HS-27A (cell line): ENCODE measurements at places on chromosomes 5 and 9.

DNA sequence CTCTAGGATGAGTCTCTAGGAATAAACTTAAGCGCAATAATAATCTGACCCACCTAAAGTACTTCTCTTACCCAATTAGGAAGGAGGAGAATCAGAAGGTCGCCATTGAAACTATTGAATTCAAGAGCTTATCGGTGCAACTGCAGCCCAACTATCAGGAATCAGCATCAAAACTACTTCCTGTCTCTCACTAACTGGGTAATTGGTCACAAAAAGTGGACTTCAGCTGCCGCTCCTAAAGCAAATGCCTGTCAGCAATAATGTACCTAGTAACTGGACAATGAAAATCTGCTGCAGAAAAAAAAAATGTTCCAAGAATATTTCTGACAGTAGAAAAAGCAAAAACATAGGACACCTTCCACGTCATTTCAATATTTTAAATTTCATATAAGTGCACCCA is 3.3 kb downstream of the OR1L8 start:
- DNase-seq: no peak

GRCh38 chr5:172450861-172451695 is 3.2 kb downstream of the SH3PXD2B start:
- no peak for DNase-seq

DNA sequence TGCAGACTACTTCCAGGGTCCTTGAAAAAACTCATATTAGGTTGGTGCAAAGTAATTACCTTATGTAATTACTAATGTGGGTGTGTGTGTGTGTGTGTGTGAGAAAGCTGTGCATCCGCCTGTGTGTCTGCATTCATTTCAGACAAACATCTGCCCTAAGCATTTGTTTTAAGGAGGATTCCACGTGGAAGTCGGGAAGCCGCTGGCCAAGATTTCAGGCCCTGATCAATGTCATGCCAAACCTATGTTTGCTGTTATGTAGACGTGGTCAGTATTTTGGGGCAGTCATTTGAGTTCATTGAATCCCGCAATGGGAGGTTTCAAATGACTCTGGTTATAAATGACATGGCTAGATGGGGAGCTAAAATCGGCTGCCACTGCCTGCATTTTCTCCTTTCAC is 33.6 kb upstream of the BASP1 start:
- DNase-seq: no peak

DNA sequence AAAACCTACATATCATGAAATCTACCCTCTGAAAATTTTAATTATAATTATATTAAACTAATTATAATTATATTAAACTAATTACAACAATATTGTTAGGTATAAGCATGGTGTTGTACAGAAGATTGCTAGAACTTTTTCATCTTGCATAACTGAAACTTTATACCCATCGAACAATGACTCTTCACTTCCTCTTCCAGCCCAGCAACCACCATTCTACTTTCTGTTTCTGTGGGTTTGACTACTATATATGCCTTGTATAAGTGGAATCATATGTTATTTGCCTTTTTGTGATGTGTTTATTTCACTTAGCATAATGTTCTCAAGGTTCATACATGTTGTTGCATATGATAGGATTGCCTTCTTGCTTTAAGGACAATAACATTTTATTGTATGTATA is 274.2 kb upstream of the CCNH start:
- DNase-seq: no peak

DNA sequence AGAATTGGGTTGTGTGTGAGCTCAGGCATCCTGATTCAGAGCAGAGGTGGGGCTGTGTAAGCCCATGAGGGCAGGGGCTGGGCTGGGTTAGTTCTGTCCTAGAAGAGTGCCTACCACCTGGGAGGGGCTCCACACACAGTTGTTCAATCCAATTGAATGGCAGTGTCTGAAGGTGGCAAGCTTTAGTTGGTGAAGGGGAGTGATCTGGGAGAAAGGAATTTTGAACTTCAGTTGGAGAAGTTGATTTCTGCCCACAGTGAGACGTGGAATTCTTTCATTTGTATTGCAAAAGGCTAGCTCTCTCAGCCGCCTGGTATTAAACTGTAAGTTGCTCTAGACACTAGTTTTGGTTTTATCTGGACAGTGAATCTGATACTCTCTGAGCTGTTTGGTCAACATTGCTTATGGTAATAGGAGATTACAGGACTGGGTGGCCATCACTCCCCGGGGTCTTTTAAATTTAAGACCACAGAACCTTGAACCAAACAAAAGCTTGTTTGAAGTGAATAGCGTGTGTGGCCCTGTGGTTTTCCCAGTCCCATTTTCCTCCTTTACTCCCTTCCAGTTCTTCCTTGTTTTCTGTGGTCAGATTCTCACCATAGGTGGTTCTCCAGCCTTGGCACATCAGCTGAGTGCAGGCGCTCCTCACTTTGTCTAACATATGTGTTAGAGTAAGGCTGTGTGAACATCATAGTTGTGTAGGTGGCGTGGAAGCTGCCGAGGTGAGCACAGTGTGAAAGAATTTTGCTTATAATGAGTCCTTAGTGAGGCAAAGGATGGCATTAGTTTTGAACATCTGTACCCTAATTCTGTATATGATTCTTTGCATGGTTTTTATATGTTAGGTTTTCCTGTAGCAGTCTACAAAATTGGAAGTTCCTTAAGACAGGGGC is 78.0 kb downstream of the ARHGAP26 start:
- DNase-seq: no peak

DNA sequence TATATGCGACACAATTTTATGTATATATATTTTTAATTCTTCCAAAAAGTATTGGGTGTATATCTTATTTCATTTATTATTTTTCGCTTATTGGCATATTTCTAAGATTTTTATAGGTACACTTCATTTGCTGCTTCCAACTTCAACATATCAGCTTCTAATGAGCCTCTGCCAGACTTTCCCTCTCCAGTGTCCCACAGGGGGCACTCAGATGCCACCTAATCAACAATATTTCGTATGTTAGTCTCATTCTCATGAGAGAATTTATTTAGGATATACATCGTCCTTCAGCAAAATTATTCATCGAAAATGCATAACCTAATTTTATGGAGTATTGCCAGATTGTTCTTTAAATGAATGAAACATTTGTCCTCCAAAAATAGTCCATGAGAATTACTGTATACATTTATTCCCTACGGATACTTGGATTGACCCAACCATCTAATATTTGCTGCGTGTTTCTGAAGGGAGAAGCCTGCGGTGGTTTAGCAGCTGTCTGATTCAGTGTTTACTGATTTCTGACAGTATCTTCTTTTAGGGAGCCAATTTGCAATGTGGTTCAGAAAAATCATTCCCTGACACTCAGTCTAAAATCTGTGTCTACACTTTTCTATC is 100.6 kb upstream of the SELENOP start:
- peak; percentile 42 for DNase-seq

DNA sequence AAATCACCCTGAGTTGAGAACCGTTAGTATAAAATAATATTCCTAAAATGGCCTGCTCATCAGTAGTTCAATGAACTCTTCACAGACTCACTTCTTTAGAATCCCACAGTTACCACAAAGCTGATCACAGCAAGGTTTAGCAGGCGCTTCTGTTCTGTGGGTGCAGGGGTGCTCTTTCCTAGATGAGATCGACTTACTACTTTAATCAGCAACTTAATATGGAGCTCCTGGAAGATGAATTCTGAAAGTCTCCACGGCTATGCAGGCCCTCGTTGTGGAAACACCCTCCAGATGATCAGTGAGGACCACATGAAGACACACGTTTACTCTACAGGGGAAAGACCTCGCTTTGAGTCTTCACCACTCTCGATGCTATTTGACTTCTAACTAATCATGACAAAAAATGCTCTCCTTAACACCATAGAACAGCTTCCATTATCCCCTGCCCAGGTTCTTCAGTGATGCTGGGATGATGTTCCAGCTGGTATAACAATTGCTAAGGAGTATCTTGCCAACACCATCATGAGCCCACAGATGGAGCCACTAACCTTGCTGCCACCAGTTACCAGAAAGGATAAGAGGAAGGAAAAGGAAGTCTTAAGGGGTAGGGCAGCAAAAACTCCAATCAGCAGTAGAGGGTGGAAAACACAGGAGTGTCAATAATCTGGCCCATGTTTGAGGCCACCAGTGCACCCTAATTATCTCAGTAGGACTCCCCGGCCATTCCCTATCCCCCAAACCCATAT is 17.9 kb upstream of the GPX8 start:
- DNase-seq: no peak

GRCh38 chr9:36888551-36888950 is 145.5 kb downstream of the PAX5 start:
- DNase-seq: no peak

- no peak for DNase-seq
Measured at GRCh38 chr5:81247441-81247972, 14.4 kb downstream of the CKMT2 start.

DNA sequence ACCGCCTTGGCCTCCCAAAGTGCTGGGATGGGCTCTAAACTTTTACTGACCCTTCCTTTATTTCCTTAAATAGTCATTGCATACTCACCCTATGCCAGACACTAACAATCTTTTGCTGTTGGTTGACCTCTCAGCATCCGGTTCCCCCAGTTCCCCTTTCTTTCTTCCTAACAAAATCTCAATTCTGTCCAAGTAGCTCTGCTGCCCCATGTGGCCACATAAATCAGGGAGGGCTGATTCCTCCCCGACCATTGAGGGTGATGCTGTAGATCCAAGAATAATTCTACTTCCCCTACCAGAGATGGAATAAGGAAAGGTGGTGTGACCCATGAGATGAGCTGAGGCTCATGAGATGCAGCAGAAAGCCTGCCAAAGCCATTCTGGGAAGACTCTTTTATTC is 315.3 kb upstream of the MSX2 start:
- no peak for DNase-seq

DNA sequence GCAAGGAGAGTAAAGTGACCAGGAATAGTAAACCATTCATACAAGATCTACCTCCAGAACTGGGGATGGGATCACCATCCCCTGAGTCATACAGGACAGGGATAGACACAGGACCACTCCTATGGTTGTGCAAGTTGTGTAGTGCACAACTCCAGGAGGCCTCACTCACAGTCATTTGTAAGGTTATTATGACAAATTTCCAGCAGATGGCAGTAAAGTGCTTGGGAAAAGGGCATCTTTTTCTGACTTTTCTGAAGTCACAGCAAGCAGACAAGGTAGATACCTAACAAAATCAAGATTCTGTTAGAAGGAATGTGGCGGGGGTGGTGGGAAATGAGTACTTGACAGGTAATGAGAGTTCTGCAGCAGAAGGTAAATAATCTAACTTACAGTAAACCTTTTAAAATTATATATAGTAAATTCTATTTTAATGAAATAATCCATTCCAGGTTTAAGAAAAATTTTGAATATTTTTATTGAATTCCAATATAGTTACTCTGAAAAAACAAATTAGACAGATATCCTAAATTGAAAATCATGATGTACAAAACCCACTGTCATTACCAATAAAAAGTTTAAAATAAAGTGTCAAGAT is 16.7 kb upstream of the KIF27 start:
- DNase-seq: no peak

DNA sequence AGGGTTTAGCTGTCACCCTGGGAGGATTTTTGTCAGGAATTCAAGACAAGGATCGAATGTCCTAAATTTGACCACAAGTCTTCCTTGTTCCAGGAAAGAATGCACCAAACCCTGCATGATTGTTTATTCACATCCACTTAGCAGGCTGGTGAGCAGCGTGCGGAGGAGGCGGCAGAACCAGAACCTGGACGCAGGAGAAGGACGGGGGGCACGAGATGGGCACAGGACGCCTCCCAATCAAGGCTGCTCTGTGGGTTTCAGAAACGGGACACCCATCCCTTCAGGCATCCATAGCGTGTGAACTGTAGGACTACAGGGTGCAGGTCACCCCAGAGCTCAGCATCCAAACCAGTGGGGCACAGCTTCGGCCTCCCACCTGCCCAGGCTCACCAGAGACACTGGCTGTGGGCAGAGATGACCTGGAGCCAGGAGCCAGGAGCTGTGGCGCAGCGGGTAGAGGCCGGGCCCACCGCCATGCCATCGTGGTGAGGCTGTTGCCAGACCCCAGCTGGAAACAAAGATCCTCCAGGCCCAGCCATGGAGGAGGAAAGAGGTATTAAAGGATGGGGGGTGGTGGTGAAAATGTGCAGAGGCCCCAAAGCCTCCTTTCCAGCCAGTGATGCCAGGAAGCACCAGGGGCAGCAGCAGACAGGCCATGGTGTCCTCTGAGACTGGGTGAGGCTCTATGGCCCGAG is 32.3 kb upstream of the ADAMTS2 start:
- DNase-seq: no peak

DNA sequence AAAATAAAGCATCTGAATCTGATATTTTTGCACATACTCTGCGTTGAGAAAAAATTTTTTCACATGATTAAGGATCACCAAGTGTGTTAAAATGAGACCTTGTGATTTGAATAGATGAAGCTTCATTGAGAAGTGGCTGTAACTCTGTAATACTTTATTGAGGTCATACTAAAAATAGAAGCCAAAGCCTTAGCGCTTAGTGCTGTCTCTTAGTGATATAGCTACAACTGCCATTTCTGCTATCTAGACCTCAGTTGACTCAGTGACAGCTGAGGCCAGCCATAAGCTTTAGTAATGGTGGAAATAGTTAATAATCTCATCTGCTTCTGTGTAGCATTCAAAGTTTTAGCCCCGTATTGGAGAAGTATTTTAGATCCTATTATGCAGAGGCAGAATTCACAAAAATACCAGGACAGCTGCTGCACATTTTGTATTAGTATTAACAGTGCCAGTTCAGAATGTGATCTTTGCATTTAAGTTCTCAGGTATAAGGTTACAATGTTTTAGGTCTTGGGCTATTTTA is 107.4 kb upstream of the SGCD start:
- DNase-seq: no peak

GRCh38 chr9:127739614-127740330 is 4.7 kb upstream of the TOR2A start:
- DNase-seq: no peak

DNA sequence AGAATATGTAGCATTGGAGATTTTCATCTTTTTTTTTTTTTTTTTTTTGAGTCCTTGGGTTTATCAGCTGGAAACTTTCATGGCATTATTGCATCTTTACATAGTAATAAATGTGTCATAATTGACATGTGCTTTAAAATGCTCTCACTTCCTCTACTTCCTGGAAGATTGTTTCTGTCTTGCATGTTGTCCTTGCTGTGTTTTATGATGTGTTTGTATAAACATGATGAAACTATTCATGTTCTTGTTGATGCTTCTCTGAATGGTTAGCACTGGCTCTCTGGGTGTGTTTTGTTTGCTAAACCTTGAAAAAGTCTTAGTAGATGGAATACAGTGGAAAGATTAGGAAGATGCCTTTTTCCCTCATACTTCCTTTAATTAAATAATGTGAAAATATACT is 87.9 kb downstream of the IQGAP2 start:
- DNase-seq: no peak

GRCh38 chr5:72472031-72472430 is 35.2 kb downstream of the ZNF366 start:
- DNase-seq: no peak

- DNase-seq: no peak
Measured at GRCh38 chr5:69265931-69266330, 31.2 kb downstream of the CDK7 start.

- DNase-seq: no peak
Measured at GRCh38 chr5:2670940-2671339, 80.5 kb downstream of the IRX2 start.

- DNase-seq: no peak
Measured at GRCh38 chr5:118681655-118682054, 306.7 kb downstream of the DTWD2 start.

GRCh38 chr9:90969021-90969675 is 167.5 kb downstream of the SYK start:
- no peak for DNase-seq

- no peak for DNase-seq
Measured at GRCh38 chr9:19464061-19464763, 55.4 kb downstream of the ACER2 start.

GRCh38 chr5:72611118-72611730 is 104.0 kb upstream of the ZNF366 start:
- DNase-seq: no peak

GRCh38 chr5:77407152-77407551 is 85.0 kb downstream of the WDR41 start:
- no peak for DNase-seq
